Activated CD4-positive, alpha-beta T cell treated with anti-CD3 and anti-CD28 coated beads for 48 hours (primary cell): ENCODE measurements at places on chromosomes 11 and 22.

DNA sequence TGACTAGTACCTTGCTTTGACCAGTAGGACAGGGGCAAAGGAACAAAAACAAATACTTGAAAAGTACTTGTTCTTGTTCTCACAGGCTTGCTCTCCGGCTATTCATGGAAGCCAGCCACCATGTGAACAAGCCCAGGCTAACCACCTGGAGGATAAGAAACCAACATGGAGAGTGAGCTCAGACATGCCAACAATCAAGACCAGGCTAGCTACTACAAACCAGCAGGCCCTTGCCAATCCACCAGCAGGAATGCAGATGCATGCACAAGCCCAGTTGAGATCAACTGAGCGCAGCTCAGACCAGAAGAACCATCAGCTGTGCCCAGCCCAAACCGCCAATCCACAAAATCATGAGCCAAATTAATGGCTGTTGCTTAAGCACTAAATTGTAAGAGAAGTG, 180.1 kb upstream of the ISX start:
- DNase-seq, result no peak

DNA sequence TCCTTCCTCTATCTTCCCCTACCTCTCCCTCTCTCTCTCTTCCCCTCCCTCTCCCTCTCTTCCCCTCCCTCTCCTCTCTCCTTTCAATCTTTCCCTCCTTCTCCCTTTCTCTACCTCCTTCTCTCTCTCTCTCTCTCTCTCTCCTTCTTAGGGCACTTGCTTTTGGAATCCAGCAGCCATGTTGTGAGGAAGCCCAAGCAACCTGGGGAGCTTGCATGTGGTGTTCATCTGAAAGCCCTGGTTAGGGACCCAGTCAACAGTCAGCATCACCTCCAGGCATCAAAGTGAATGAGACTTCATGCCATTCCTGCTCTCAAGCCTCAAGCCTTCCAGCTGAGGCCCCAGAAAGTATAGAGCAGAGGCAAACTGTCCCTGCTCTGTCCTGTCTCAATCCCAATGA, 65.6 kb upstream of the SHISAL1 start:
- no peak for DNase-seq

- DNase-seq, result no peak
Measured at GRCh38 chr11:72039856-72040401, 40.4 kb downstream of the NUMA1 start.

DNA sequence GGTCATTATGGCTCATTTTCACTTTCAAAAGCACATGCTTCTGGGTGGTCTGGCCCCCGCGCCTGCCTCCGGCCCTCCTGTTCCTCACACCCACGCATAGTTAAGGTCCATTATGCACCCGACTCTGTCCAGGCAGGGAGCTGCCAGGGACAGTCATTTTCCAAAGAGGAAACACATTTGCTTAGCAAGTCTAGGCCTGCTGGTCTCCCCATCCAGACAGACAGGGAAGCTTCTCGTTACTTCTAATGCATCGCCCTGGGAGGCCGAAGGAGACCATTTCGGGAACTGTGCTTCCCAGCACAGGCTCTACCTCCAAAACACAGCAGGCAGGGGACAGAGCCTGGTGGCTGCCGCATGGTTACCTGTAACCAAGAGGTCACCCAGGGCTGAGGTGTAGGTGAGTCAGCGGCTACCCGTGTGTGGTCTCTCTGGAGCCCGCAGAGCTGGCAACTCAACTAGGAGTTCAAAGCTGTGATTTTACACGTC, 87.1 kb upstream of the SHANK2 start:
- no peak for DNase-seq

- DNase-seq, result no peak
Measured at GRCh38 chr11:78350646-78351165, 66.9 kb downstream of the GAB2 start.

DNA sequence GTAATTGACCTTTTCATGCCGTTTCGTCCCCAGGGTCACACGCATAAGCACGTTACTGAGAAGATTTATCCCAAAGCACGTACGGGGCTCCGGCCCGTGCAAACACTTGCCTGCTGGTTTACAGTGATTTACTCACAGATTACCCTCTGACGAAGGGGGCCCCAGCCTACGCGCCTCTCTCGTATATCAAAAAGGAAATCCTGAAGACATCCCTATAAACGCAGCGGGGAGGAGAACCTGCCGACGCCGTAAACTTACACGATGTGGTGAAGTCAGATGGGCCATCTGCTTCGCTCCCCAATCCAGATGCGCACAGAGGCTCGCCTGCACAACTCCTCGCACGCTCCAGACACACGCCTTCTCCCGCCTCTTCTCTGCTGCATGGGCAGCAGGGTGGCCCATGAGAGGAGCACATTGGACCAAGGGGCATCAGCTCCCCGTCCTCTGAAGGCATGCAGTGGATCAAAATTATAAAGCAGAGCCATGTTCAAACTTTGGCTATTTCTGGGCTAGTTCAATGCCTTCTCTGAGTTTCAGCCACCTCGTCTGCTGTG, 123.6 kb downstream of the MN1 start:
- no peak for DNase-seq

DNA sequence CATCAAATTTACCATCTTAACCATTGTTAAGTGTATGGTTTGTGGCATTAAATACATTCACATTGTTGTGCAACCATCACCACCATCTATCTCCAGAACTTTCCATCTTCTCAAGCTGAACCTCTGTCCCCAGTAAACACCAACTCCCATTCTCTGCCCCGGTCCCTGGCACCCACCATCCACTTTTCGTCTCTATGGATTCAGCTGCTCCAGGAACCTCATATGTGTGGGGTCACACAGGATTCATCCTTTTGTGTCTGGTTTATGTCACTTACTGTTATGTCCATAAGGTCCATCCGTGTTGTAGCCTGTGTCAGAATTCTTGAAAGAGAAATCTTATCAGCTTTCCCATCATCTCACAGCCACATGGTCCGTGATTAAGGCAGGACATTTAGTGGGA, 16.3 kb downstream of the TSPAN32 start:
- no peak for DNase-seq

GRCh38 chr11:66151273-66151672, 81.2 kb downstream of the PACS1 start:
- no peak for DNase-seq

DNA sequence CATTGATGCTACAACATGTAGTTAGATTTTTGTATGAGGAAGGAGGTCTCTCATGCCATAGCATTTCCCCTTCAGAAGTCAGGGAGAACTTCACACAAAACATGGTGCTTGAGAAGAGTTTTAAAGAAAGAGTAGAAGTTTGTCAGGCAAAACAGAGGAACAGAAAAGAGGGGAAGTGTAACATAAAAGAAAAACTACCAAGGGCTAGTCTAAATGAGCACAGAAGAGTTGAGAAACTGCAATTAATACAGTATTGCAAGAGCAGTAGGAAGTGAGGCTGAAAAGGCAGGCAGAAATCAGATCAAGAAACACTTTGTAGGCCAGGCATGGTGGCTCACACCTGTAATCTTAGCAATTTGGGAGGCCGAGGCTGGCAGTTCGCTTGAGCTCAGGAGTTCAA, 61.0 kb downstream of the FAM168A start:
- DNase-seq, result no peak

- no peak for DNase-seq
Measured at GRCh38 chr11:120180551-120181232, 30.1 kb upstream of the OAF start.

GRCh38 chr11:88861618-88862017, 204.2 kb downstream of the GRM5 start:
- no peak for DNase-seq

DNA sequence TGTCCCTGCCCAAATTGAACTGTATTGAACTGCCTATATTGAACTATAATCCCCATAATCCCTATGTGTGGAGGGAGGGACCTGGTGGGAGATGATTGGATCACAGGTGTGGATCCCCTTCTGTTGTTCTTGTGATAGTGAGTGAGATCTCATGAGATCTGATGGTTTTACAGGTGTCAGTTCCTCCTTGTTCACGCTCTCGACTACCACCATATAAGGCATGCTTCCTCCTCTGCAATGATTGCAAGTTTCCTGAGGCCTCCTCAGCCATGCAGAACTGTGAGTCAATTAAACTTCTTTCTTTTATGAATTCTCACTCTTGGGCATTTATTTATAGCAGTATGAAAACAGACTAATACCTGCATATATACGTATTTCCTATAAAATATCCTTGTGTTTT, 206.5 kb upstream of the PDGFD start:
- no peak for DNase-seq

GRCh38 chr22:45731798-45732495, 60.3 kb downstream of the ATXN10 start:
- no peak for DNase-seq

GRCh38 chr11:31092638-31093037, 276.9 kb downstream of the DCDC1 start:
- no peak for DNase-seq

DNA sequence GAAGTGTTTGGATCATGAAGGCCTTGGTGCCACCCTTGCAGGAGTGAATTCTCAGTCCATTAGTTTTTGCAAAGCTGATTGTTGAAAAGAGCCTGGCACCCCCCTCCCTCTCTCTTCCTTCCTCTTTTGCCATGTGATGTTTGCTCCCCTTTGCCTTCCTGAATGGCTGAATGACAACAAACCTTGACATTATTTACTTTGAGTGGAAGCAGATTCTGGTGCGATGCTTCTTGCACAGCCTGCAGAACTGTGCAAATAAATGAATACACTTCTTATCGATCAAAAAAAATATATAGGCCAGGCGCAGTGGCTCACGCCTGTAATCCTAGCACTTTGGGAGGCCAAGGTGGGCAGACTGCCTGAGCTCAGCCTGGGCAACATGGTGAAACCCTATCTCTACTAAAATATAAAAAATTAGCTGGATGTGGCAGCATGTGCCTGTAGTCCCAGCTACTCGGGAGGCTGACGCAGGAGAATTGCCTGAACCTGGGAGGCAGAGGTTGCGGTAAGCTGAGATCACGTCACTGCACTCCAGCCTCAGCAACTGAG, 2.0 kb upstream of the NARS2 start:
- DNase-seq, result no peak

- no peak for DNase-seq
Measured at GRCh38 chr11:11916981-11917399, 75.2 kb downstream of the USP47 start.

DNA sequence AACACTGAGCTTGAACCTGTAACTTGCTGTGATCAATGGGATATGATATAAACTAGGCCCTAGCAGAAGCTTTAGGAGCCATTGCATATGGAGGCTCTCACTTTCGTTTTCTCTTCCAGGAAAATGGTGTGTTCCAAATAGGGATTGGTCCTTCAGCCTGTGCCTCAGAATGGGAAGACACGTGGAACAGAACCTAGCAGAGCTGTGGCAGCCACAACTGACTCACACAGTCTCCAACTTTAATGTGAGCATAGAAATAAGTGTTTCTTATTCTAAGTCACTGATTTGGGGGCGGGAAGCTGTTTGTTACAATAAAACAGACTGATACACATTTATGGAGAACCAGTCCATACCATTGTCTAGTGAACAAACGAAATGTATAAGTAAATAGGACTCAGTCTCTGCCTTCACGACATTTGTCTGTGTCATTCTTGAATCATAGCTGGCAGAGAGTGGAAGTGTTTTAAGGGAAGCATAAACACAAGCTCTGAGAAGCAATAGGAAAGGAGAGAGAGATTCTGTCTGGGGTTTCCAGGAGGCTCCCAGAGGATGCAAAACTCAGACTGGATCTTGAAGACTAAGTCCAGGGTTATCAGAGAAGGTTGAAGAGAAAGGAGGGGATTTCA, 97.3 kb downstream of the GALNT18 start:
- DNase-seq, result no peak
